Activated B cell treated with CpG ODN at 0.5 μM for 24 hours (primary cell): ENCODE measurements at places on chromosomes 2 and 18. TPM values are rescaled to one million over a fixed set of nuclear protein-coding genes. Genes with fewer than 3 reads are reported as not detected.

Gene LYPD6
- total RNA-seq: not detected in 2 replicates

Gene GPR75
- total RNA-seq: 5.7 and 6.3 TPM in 2 replicates

DNA sequence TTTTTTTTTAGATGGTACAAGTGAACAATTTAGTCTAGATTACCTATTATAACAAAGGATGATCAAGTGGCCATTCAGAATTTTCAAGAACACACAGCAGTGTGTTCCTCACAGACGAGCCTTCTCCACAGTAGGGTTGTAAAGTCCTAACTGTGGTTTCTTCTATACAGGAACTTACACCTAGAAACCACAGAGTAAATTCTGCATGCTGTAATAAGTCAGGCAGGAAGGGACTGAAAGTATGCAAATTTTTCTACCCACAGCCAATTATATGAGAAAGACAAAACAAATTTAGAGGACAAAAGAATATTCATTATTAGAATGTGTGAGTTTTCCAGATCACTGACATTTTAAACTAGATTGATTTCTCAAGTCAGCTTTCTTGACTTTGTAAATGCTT lies 99.5 kb downstream of the RBMS1 start:
- no peak for DNase-seq
- H3K4me1 ChIP-seq: peaks cover 62% of the 10 kb centered on the region

- peaks cover 6% of the 10 kb centered on the region for H3K4me1 ChIP-seq
- H3K4me3 ChIP-seq: peak overlapping the region; percentile 53
Observed at GRCh38 chr2:6917761-6918421, 679 bp downstream of the RNF144A start.

- DNase-seq: no peak
- no peaks in the 10 kb centered on the region for H3K27me3 ChIP-seq
- H3K4me1 ChIP-seq: no peaks in the 10 kb centered on the region
- H3K27ac ChIP-seq: no peak overlapping the region
Observed at GRCh38 chr18:33712719-33713118, 134.7 kb downstream of the ASXL3 start.

DNA sequence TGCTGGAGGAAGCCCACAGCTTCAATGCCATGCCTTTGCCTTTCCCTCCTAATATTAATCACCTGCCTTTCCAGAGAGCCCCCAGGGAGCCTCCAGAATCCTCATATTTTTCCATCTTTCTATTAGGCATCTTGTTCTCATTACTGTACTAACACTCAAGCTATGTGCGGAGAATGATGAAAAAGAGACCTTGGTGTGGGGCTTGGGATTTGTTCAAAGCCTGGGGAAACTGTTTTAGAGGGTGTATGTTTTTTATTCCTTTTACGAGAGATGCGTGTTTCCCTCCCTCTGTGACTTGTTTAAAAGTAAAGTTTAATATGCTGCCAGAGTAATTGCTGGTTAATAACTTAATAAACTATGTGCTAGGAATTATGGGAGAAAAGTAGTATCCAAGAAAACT lies 102.4 kb upstream of the ZFP36L2 start:
- H3K36me3 ChIP-seq: peaks cover 54% of the 10 kb centered on the region
- H3K27ac ChIP-seq: no peak overlapping the region
- no peak for DNase-seq
- no peaks in the 10 kb centered on the region for H3K27me3 ChIP-seq
- H3K4me1 ChIP-seq: no peaks in the 10 kb centered on the region
- H3K4me3 ChIP-seq: no peak overlapping the region

DNA sequence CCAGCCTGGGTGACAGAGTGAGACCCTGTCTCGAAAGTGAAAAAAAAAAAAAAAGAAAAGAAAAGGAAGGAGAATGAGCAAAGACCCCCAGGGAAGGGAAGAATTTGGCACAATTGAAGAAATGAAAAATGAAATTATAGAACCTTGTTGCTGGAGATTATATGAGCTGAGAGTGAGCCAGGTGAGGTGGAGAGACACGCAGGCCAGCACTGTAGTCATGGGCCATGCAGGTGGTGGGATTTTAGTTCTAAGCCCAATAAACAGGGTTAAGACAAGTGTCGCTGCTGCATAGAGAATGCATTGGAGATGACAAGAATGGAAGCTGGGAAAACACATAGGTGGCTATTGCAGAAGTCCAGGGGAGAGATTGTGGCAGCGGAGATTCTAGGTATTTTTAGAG lies 32.3 kb downstream of the FBLN7 start:
- no peak overlapping the region for H3K27ac ChIP-seq
- no peak for DNase-seq
- H3K4me3 ChIP-seq: no peak overlapping the region
- H3K27me3 ChIP-seq: no peaks in the 10 kb centered on the region

GRCh38 chr18:41936471-41937134 lies 18.4 kb upstream of the PIK3C3 start:
- peaks cover 21% of the 10 kb centered on the region for H3K27me3 ChIP-seq
- no peak for DNase-seq
- no peaks in the 10 kb centered on the region for H3K36me3 ChIP-seq
- no peak overlapping the region for H3K4me3 ChIP-seq
- H3K4me1 ChIP-seq: no peaks in the 10 kb centered on the region
- H3K27ac ChIP-seq: no peak overlapping the region
